Karpas-422 (cell line): ENCODE measurements at places on chromosomes 5 and 9.

- no peak for DNase-seq
Observed at GRCh38 chr5:43637416-43637815, 34.4 kb downstream of the NNT start.

DNA sequence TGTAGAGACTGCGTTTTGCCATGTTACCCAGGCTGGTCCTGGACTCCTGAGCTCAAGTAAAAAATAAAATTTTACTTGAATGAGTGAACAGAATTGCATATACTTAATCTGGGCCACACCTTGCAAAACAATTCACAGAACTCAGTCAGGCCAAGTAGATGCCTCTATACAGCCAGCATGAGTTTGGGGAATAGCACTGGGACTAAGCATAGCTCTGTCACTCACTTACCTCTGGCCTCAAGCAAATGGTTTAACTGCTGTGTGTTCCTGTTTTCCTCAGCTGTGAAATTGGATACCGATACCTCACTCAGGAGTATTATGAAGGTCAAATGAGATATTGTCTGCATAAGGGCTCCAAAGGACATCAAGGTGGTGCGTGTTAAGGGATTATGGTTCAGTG lies 10.9 kb upstream of the FRMPD1 start:
- DNase-seq, result no peak

- no peak for DNase-seq
Observed at GRCh38 chr5:142677198-142677597, 8.7 kb downstream of the FGF1 start.

DNA sequence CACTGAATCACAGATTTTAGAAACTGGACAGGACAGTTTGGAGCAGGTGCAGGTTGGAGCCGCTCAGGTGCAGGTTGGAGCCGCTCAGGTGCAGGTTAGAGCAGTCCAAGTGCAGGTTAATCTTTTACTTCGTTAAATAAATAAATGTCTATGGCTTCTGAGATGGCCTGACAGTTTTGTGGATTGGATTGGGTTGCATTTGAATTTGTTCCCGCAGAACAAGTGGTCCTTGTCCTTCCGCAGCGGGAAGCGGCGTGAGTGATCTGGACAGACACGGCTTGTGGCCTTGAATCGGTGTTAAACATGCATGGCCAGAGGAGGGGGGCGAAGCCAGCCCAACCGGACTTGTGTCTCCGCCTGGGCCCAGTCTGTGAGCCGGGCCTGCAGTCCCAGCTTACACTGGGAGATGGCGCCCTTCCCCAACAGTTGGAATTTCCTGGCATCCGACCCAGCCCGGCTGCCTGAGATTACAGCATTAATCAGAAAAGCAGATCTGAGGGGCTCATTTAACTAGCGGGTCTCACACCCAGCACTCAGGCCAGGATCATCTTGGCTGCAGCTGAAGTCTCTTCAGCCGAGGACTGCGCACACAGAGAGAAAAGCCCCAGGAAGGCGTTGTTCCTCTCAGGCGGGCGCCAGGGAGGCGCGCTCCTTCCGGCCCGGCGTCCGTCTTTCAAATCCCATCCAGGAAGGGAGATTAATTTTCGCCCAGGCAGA lies 1.5 kb upstream of the OLFM1 start:
- peak; percentile 85 for DNase-seq

GRCh38 chr5:7321724-7322123 lies 74.2 kb upstream of the ADCY2 start:
- no peak for DNase-seq

GRCh38 chr5:67537439-67538148 lies 341.0 kb upstream of the CD180 start:
- no peak for DNase-seq

DNA sequence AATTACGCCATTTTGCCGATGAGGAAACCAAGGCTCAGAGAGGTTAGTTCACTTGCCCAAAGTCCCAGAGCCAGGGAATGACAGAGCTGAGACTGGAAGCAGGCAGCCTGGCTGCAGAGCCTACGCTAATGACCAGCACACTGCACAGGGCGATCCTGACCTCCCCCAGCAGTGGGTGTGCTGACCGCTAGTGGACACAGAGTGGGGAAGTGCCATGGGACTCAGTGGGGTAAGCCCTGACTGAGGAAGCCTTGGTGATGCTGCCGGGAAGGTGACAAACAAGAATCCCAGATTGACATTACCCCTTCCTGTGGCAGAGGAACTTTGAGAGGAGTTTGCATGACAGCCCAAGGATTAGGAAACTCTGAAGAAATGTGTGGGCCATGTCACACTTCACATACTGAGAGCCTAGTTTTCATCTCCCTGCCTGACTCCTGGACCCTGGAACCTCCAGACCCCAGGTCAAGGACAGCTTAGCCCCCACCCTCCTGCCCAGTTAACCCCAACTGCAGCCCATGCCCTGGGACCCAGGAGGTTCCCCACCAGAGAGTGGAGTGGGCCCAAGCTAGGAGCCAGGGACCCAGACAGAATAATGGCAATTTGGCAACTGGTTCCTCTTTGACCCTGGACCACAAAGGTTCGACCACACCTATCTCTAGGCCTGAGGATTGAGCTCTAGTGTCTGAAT lies 19.7 kb upstream of the CSF1R start:
- no peak for DNase-seq

GRCh38 chr9:128636556-128637530 lies 19.8 kb downstream of the DYNC2I2 start:
- peak; percentile 36 for DNase-seq

GRCh38 chr9:2264081-2264480 lies 248.9 kb downstream of the SMARCA2 start:
- no peak for DNase-seq

DNA sequence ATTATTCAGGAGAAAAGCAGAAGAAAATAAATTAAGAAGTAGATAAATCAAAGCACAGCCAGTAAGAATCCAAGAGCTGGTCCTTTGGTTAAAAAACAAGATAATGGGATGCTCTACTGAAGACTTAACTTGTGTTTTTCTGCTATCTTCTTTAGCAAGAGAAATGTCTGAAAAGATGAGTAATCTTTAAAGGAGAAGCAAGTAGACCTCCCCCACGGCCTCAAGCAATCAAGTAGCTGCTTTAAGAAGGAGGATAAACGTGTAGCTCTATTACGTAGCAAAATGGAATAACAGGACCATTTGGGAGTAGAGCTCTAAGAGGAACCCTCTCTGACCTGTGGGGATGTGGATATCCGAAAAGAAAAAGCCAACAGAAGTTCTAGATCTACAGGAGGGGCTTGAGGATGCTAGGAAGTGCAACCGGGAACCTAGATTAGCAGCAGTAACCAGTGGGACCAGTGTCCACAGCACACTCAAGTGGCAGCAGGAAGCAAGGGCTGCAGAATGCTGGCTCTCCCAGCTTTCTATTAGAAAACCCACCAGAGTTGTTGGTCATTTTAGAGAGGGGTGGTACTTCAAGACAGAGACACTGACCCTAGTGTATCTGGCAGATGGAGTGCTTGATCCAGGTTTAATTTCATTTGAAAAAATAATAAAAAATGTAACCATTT lies 185.4 kb downstream of the GABBR2 start:
- DNase-seq, result no peak

DNA sequence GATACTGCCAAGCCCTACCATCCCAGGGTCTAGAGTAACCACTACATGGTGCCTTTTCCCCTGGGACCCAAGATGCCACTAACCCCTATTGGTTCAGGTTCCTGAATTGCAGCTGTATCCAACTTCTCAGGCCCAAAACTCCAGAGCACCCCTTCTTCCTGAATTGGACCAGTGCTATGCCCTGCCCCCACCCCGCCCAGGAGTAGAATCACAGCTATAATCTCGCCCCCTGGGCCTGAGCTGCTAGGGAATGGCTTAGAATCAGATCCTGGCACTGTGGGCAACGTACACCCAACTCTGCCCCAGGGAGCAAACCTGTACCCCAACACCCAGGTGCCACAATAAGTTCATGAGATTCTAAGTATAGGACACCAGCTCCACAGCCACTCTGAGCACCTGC lies 206.3 kb downstream of the CACNA1B start:
- no peak for DNase-seq

- DNase-seq, result no peak
Observed at GRCh38 chr9:135586601-135587109, 25.1 kb downstream of the PAEP start.

GRCh38 chr9:107816561-107817021 lies 327.0 kb upstream of the KLF4 start:
- no peak for DNase-seq

GRCh38 chr5:150368526-150368925 lies 11.0 kb downstream of the TCOF1 start:
- DNase-seq, result no peak

DNA sequence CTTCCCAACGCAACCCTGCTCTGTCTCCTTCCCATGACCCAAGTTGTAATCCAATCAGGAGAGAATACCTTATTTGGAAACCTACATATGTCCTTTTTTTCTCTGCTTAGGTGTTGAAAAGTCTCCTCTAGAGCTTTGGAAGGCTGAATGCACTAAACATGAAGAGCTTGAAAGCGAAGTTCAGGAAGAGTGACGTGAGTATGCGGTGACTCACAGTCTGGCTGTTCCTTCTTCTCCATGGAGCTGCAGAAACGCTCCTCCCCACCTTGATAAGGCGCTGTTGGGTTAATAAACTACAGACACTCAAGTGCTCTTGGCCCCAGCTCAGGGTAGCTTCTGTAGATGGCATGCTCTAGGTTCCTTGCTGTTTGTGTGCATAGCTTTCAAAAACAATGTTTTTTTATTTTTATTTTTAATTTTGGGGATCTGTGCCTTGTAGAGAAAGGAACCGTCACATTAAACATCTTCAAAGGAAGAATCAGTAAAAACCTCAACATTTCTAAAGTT lies 30.7 kb downstream of the RAI14 start:
- no peak for DNase-seq

GRCh38 chr5:38202741-38203140 lies 55.6 kb upstream of the EGFLAM start:
- no peak for DNase-seq

- DNase-seq, result no peak
Observed at GRCh38 chr5:175250426-175250825, 193.6 kb downstream of the DRD1 start.

DNA sequence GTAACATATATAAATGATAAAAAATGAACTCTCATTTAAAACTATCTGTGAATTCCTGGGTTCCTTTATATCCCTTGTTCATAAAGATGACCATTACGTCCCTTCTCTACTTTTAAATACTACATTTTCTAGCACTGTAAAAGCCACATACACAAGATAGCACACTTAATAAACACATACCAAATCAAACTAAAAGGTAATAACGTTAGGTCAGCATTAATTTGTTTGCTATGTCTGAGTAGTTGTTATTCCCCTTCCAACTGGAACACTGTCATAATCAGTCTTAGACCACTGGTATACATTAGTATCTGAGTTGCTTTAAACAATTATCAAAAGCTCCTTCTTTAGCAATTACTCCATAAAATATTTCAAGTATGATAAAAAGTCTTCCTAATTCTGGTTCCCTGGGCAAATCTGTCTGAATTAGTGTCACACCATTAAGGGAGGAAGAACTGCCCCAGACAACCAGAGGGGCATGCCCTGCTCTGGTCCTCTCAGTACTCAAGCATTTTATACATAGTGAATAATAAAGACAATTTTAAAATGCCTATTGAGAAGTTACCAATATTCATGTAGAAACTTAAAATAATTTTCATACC lies 98.1 kb downstream of the RAPGEF6 start:
- DNase-seq, result peak; percentile 55

- no peak for DNase-seq
Observed at GRCh38 chr5:142942901-142943300, 172.7 kb downstream of the ARHGAP26 start.

GRCh38 chr9:73810585-73811215 lies 659.0 kb downstream of the ANXA1 start:
- no peak for DNase-seq

DNA sequence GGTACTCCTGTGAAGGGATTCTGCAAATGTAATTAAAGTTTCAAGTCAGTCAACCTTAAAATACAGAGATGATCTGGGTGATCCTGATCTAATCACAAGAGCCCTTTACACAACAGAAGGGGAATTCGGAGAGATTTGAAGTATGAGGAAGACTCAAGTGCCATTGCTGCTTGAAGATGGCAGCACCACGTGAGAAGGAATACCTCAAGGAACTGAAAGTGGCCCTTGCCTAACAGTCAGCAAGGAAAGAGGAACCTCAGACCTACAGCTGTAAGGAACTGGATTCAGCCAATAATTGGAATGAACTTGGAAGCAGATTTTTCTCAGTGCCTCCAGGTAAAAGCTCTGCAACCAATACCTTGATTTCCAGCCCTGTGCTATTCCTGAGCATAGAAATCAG lies 87.4 kb downstream of the THBS4 start:
- DNase-seq, result no peak

DNA sequence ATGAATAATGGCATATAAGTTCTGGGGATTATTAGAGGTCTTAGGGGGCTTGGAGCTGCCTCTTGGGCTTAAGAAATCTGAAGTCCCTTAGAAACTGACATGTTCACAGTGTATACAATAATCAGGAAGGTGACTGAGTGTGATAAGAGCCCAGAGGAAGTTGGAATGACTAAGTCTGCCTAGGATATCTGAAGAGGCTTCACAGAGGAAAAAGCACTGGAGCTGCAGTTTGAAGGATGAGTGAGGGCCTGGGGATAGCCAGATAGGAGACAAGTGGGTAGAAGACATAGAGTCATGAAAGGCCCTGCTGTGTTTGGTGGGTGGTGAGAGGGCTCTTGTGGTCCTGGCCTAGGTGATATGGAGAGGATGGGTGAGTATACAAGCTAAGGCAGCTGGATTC lies 8.8 kb downstream of the NEUROG1 start:
- DNase-seq, result no peak

GRCh38 chr5:42666869-42667268 lies 89.7 kb upstream of the CCDC152 start:
- no peak for DNase-seq

GRCh38 chr5:72145348-72145747 lies 38.1 kb downstream of the MAP1B start:
- no peak for DNase-seq
